ENCODE measurements at places on chromosomes 3 and 15. TPM values are rescaled to one million over a fixed set of nuclear protein-coding genes. Genes with fewer than 3 reads are reported as not detected.

The TMEM43 gene
- total RNA-seq = 97.0 TPM

The UACA gene
- 144 TPM for total RNA-seq

The NGLY1 gene
- 42.9 TPM for total RNA-seq

The FBXL2 gene
- total RNA-seq = 12.7 TPM

The NPTN gene
- 73.1 TPM for total RNA-seq

The ADAMTS7 gene
- total RNA-seq = 4.6 TPM

The FOXB1 gene
- not detected for total RNA-seq

All from epithelial cell of umbilical artery (primary cell).